Fibroblast of skin of right quadriceps (primary cell): ENCODE measurements at places on chromosomes 1 and 21.
A peak's percentile ranks its signal among the peaks of the same experiment; 100 is the strongest.

DNA sequence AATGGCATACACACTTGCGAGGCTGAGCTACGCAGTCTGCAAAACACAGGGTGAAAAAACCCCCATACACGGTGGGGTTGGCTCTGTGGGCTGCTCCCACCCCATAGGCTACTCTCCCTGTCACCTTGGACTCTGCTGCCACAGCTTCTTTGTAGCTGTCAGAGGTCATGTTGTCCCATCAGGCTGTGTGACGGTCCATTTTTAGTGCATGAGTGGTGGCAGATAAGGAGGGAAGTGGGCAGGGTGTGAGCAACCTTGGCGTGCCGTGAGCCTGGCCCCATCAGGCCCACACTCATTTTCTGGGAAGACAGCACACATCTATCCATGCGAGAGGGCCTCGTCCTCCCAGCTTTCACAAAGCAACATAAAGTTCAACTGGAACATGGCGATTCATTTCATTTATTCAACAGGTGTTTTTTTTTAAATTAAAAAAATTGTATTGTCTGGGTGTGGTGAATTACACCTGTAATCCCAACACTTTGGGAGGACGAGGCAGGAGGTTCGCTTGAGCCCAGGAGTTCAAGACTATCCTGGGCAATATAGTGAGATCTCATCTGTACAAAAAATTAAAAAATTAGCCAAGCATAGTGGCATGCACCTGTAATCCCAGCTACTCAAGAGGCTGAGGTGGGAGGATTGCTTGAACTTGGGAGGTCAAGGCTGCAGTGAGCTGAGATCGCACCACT is 9.5 kb downstream of the GPR137B start:
- no peak for DNase-seq

- no peak for DNase-seq
These were observed 203.9 kb downstream of the ZNF326 start for GRCh38 chr1:90198616-90199332.

- DNase-seq: no peak
These were observed 226.2 kb upstream of the IRF2BP2 start for GRCh38 chr1:234836045-234836681.

GRCh38 chr1:89957107-89957506 is 37.8 kb upstream of the ZNF326 start:
- no peak for DNase-seq

GRCh38 chr1:150187560-150187931 is 37.8 kb downstream of the PLEKHO1 start:
- DNase-seq: no peak

DNA sequence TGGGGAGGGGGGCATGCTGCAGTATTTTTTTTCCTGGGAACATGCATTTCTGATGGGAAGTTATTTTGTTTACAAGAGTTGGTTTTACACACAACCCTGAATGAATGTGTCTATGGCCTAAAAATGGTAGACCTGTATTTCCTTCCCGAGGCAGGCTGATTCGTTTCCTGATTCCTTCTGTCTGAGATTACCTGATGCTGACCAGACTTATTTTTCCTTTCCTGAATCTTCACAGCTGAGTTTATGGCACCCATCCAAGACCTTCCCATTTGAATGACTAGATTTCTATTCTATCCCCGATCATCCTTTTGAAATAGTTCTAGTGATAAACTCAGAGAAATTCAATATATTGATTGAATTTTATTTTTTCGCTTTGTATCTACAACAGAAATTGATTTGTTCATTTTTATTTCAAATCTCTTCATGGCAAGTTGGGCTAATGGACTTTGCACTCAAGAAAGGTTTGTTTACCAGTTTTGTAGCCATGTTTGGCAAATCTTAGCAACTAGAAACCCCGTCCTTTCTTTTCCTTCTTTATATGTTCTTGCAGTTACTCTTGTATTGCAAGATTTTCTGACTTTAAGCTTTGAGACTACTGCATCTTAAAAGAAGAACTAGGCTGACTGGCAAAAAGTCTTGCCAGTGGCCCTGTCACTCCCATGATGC is 15.9 kb upstream of the PLEKHM2 start:
- no peak for DNase-seq

DNA sequence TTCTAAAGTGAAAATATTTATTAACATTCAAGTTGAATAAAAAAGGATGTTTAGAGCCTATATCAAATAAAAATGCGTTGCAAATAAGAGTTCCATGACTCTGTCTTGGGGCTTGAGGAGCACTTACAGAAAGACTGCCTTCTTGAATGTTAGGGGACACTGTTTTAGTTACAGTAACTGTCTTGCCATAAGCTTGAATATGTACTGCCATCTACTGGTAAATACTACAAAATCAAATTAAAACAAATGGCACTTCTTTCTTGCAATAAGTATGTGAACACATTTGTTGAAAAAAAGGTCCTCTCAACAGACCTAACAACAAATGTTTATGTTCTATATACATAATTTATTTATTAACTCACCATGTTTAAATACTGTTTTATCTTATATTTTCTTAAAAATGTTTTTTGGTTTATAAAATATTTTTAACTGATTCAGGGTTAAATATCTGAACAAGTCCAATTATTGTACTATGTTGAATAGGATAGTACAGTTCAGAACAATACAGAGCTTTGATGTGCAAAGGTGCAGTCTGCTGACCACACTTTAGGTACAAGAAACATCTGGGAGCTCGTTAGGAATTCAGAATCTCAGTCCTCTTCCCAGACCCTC is 199.5 kb downstream of the LRRIQ3 start:
- DNase-seq: peak; percentile 38
